Astrocyte (in vitro differentiated cells and primary cell): ENCODE measurements at places on chromosomes 4 and X.

- peak; percentile 16 for DNase-seq
These were observed 57.0 kb upstream of the PGM2 start for GRCh38 chr4:37769391-37769989.

DNA sequence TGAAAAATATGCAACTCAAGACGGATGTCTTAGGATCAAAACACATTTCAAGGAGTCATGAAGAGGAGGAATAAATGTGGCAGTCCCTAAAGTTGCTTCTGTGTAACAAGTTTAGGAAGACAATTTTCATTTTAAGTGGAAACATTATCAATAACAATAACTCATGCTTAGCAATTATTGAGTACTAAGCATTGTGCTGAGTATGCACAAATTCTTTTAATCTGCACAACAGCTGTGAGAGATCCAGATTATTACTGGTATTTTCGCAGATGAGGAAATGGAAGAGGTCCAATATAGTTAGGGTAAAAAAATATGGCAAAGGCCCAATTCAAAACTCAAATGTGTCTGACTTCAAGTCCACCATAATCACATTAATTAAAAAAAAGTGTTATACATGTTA is 2.9 kb upstream of the TEX13B start:
- DNase-seq = no peak

GRCh38 chr4:80646061-80646460 is 310.5 kb downstream of the CFAP299 start:
- no peak for DNase-seq

- DNase-seq = no peak
These were observed 331.1 kb upstream of the SLC7A11 start for GRCh38 chr4:138573246-138573645.

GRCh38 chrX:23493941-23494374 is 159.3 kb downstream of the PTCHD1 start:
- DNase-seq = peak; percentile 59

DNA sequence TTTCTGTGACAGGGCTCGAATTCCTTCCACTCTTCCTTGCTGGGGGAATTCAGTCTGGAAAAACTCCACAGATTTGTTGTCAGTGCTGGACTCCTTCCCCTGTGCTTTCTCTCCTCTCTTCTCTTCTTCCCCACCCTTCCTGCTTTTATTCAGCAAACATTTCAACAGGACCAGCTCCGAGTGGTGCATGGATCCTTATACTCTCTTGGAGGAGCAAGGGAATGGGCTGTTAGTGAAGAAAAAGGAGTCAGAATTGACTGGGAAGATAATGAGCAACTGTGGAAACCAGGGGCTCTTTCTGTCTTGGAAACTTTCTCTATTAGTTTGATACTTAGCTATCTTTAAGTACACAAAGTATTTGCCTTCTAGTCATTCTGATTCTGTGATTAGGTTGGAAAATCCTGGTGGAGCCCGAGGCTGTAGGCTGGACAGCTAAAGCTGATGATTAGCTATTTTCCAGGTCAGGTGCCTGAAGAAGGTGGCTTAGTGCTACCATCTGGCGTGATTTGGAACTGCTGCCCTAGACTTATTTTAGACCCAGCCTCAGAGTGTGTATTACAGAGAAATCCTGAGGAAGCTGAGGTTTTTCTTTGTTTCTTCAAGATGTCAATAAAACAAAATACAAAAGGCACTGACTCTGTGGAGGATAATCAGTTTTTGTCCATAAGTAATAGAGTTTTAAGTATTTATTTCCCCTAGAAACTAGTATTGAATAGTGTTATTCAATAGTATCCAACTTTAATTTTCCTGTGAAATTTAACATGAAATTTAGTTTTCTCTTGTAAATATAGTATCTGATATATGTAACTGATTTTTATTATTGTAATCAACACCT is 38.4 kb downstream of the NAP1L5 start:
- DNase-seq = peak; percentile 62

DNA sequence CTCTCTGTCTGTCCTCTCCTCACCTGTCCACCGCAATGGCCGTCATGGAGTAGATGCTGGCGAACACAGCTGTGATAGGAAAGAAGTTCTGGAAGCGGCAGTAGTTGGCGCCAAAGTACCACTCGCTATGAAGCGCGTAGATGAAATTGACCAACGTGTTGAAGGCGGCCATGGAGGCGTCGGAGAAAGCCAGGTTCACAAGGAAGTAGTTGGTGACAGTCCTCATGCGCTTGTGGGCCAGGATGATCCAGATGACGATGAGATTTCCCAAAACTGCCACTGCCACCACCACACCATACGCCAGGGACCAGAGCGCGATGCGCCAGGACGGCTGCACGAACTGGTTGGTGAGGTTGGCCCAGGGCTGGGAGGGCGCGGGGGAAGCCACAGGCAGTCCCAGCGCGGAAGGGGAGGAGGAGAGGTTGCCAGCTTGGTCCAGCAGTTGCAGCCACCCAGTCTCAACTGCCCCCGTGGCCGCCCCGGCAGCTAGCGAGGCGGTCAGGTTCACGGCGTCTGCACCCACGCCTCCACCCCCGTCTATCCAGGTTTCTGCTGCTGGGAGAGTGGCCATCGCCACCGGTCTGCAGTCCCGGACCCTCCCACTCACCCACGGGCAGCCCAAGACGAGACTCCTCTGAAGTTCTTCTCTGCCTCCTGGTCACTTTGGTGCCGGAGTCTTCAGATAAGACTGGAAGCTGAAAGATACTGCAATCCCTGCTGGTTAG is 518 bp downstream of the TACR3 start:
- no peak for DNase-seq

DNA sequence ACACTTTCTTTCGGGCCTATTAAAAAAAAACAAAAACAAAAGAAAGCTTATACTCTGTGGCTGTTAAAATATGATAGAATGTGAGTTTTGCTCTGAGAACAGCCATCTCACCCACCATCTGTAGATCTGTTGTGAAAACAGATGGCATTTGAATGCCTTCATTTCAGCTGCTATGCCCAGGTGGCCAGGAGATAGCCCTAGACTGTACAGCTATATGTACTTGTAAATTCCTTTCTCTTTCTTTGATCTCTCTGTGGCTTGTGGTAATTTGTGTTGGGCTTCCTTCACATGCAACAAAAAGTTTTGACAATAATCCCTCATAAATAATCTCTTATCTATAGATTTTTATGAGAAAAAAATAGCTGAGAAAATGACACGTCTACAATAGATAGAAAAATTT is 38.1 kb downstream of the PNPLA4 start:
- no peak for DNase-seq

- DNase-seq = peak; percentile 30
These were observed 50.4 kb downstream of the TBC1D9 start for GRCh38 chr4:140705625-140706275.

DNA sequence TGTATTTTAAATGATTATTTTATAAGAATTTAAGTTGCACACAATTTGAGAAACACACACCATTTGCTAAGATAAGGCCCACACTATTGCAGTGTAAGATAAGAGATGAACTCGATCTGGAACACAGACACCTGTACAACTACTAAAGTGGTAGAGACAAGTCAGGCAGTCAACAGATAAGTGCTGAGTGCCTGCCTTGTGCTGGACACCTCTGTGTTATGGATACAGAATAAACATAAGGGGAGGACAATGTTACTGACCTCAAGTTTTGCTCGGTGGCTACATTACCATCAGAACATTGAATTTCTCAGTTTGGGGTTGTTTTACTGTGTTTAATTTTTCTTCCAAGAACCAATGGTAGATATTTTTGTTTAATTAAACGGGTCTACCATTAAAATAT is 74.1 kb downstream of the RASGEF1B start:
- no peak for DNase-seq

GRCh38 chrX:129781680-129782495 is 2.1 kb downstream of the SASH3 start:
- DNase-seq = no peak

DNA sequence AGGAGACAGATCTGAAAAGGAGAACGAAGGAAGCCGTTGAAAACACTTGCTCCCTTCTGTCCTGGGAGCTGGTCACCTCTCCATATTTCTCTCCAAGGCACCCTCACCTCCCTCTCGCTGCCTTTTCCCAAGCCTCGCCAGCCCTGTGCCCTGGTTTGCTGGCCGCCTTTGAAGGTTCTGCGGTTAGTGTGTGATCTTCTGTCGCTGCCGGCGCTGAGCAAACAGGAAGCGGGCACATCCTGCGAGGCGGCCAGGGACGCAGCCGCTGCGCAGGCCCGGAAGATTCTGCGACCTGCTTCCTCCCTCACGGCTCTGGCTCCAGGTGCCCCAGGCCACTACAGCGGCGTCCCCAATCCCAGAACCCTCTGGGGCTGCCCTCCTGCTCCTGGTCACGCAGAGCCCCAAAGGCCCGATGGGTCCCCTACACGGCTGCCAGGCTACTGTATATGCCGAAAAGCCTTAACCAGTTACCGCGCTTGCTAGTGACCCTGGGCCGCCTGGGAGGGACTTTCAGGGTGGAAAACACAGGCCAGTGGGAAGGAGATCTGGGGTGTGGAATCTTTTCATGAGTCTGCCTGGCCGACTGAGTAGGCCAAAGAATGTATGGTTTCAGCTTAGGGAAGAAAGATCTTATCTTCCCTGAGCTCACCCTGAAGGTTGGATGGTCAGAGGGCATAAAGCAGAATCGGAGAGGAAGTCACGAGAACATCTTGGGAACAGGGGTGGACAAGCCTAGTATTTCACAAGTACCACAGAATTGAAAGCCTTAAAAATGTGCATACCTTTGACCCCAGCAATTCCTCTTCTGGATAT is 2.3 kb upstream of the SASH3 start:
- DNase-seq = no peak

DNA sequence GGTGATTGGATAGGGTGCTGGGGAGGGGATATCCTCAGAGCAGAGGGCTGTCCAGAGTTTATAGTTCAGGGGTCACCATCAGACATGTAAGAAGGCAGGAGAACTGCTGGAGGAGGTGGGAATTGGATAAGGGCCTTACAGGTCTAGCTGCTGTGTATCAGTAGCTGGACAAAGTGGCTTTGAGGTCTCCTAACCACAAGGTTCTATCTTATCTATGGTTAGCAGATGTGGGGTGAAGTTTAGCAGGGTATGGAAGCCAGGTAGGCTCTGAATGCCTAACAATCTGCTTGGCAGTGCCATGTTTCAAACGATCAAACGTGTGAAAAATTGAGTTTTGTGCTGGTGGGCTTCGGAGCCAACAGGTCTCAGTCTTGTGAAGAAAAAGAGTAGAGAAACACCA is 32.1 kb upstream of the MAGEA8 start:
- no peak for DNase-seq

DNA sequence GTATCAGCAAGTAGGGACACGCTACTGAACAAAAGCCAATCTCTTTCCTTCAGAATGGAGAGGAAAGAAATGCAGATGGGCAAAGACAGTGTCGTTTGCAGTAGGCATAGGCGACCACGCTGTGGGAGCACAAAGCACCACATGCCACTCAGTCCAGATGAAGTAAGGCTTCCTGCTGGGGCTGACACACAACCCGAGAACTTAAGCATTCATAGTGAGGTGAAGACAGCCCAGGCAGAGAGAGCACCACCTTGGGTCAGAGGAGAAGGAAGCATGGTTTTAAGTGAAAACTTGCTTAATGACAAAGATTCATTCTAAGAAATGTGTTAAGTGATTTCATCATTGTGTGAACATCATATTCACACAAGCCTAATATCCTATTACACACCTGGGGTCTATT is 238.8 kb downstream of the MGST2 start:
- DNase-seq = no peak

GRCh38 chr4:22962295-22962694 is 269.6 kb downstream of the GBA3 start:
- peak; percentile 17 for DNase-seq

GRCh38 chr4:183437452-183437851 is 7.0 kb upstream of the CDKN2AIP start:
- no peak for DNase-seq

- peak; percentile 6 for DNase-seq
These were observed 319.3 kb upstream of the GRID2 start for GRCh38 chr4:91984466-91984865.

GRCh38 chr4:159608436-159608835 is 505.6 kb downstream of the RAPGEF2 start:
- peak; percentile 44 for DNase-seq

DNA sequence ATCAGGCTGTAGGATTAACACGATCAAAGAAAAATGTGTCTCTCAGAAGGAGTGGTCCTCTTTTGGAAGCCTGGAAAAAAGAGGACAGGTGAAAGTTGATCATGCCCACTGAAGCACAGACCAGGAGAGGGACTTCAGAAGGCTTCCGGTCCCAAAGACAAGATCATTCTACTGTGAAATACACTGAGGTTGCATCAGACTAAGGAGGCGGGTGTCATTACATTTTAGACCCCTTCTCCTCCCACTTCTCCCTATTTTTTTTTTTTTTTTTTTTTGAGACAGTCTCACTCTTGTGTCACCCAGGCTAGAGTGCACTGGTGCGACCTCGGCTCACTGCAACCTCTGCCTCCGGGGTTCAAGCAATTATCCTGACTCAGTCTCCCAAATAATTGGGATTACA is 67.5 kb downstream of the RBM47 start:
- DNase-seq = no peak

DNA sequence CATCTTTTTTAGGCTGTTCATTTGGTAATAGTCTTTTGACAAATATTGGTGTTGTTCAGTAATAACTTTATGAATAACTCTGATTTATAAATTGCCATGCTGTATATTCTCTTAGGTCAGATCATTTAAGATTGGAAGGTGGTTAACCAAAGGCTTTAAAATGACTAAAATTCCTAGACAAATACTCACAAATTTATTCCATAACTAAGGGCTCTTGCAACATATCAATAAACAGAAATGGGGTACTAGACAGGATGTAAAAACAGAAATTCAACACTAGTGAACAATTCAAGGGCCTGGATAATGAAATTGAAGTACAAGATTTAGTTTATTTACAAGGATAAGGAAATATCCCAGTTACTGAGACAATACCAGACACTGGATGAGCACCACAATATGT is 328.6 kb downstream of the PCDH19 start:
- DNase-seq = no peak
